MCF 10A (cell line): ENCODE measurements at places on chromosomes 5 and 9. TPM values are rescaled to one million over a fixed set of nuclear protein-coding genes. Genes with fewer than 3 reads are reported as not detected.

Gene PITX1
- total RNA-seq: 37.1 and 42.9 TPM in 2 replicates

Gene PCDHGC5
- total RNA-seq: 0.61 and 0.69 TPM in 2 replicates

Gene CARD9
- 0.33 and 0.69 TPM in 2 replicates for total RNA-seq

Gene OTP
- total RNA-seq: not detected in 2 replicates

Gene CDC20B
- not detected in 2 replicates for total RNA-seq

Gene SEMA5A
- total RNA-seq: 1.2 and 1.4 TPM in 2 replicates

Gene LCN15
- total RNA-seq: not detected in 2 replicates

Gene FIBCD1
- total RNA-seq: 1.6 and 2.8 TPM in 2 replicates

Gene PAIP1
- 105 and 116 TPM in 2 replicates for total RNA-seq

Gene IFNK
- not detected in 2 replicates for total RNA-seq

Gene NMUR2
- total RNA-seq: not detected in 2 replicates

Gene TEK
- total RNA-seq: 0.71 and 0.91 TPM in 2 replicates

Gene PDLIM4
- total RNA-seq: 91.4 and 101 TPM in 2 replicates

Gene CDK9
- total RNA-seq: 62.1 and 84.0 TPM in 2 replicates

Gene LAMC3
- total RNA-seq: not detected in 2 replicates

Gene ANKDD1B
- 0.68 and 1.2 TPM in 2 replicates for total RNA-seq

Gene MYORG
- 2.4 and 2.9 TPM in 2 replicates for total RNA-seq

Gene IFNA13
- not detected in 2 replicates for total RNA-seq

Gene ASS1
- 204 and 299 TPM in 2 replicates for total RNA-seq

Gene LVRN
- total RNA-seq: 0.71 and 0.77 TPM in 2 replicates

Gene CORO2A
- total RNA-seq: 3.4 and 3.9 TPM in 2 replicates

Gene DNAI1
- total RNA-seq: not detected in 2 replicates

Gene LCN9
- total RNA-seq: not detected in 2 replicates
